ENCODE measurements at places on chromosomes 12 and 14.

DNA sequence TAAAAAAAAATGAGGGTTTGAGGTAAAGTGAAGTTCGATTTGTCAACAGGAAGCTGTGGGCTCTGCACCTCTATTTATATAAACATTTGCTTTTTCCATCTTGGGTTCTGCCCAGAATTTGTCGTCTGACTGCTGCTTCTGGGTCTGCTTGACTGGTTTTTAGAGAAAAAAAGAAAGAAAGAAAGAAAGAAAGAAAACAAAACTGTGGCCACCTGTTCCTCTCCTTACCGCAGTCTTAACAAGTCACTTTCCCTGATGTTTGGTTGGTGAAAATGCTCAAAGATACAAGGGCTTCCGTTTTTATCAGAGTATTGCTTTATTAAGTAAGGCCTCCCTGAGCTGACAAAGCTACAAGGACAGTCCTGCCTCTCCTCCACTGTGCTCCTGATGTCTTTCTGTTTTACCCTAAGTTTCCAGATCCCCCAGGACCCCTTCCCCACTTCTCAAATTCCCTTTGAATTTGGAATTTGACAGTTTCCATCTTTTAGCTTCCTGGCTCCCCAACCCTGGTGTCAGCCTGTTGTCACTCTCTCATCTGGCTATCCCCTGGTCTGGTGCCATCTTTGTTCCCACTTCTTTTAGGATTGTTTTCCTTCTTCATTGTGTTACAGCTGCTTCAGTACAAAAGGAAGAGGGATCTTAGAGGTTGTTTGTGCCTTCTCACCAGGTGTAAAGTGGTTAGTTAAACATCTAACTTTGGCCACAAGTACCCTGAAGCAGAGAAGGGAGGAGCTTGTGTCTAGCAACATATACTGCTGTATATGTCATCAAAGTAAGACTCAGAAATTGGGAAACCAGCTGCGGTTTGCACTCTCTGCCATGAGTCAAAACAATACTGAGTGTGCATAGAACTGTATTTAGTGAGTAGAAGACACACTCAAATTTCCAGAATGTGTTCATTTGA lies 18.0 kb downstream of the MFAP5 start:
- DNase-seq = no peak

DNA sequence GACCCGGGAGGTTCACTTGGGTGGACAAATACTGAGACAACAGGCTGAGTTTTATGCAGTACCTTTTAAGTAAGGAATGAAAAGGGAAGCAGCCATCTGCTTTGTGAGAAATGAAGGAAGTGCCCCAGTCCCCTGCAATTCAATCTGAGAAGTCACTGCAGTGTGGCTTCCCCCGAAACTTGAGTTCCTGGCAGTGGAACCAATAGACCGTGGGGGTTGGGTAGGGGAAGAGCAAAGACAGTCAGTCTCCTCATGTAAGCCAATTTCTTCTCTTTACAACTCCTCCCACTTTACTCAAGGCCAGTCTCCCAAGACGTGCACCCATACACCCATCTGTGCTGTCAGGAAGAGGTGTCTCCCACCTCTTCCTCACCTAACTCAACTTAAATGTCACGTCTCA lies 206.5 kb downstream of the BCAT1 start:
- no peak for DNase-seq

- DNase-seq = no peak
Observed at GRCh38 chr14:45251912-45252311, 1.1 kb downstream of the MIS18BP1 start.

- no peak for DNase-seq
Observed at GRCh38 chr12:125331342-125332052, 266.3 kb downstream of the AACS start.

GRCh38 chr12:127619869-127620734 lies 646.9 kb upstream of the TMEM132C start:
- DNase-seq = no peak
